ENCODE measurements at places on chromosomes 4 and X.

DNA sequence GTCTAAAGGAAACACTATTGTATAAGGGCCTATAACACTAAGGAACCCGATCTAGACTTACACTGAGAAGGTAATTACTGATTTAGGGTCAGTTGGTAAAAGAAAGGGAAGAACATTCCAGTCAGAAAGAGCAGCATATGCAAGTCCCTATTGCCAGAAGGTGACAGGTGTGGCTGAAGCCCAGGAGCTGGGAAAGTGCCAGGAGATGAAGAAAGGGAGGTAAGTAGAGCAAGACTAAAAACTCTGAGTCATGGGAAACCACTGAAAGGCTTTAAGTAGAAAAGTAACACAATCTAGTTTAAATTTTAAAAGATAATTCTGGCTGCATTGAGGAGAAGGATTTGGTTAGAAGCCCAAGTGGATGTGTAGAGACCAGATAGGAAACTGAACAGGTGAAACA, 77.7 kb upstream of the INTU start:
- DNase-seq, result no peak

DNA sequence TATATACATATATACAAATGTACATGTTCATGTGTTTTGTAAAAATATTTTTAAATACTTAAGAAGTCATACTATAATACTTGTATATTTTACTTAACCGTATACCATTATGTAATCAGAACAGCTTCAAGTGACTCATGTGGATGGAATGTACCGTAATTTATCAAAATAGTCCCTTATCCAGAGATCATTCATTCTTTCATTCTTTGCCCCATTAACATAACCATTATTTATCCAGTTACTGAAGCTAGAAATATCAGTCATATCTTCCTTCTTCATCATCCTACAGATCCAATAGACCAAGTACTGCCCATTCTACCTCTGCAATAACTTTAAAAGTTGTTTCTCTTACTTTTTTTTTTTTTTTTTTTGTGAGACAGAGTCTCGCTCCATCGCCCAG, 164.2 kb downstream of the MAB21L2 start:
- no peak for DNase-seq

- no peak for DNase-seq
Observed at GRCh38 chr4:113960684-113961321, 18.6 kb downstream of the ARSJ start.

DNA sequence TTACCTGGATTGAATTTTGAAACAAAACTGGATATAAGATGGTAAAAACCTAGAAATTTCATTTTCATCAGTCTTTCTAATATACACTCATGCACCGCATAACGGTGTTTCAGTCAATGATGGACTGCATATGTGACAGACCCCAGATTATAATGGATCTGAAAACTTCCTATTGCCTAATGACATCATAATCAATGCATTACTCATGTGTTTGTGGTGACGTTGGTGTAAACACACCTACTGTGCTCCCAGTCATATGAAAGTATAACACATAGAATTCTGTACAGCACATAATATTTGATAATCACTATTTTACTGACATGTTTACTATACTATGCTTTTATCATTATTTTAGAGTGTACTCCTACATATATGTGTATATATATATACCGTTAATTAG, 119.9 kb upstream of the AGA start:
- DNase-seq, result no peak

DNA sequence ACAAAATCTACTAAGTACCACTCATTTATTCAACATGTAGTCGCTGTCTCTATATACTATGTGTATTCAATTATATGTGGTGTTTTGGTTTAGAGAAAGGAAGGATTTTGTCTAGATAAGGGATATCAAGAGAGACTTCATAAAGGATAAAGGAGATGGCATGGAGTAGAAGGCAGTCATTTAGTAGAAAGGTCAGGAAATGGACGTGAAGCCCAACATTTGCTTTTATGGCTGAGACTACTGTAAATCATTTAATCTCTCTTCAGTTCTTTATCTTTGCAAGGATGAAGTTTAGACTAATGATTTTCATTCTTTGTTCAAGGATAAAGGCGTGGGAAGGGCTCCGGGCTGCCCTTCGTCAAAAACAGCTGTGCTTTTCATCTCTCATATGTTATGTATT, 25.2 kb downstream of the IL2 start:
- no peak for DNase-seq

- no peak for DNase-seq
Observed at GRCh38 chrX:41858161-41858775, 65.1 kb downstream of the CASK start.

DNA sequence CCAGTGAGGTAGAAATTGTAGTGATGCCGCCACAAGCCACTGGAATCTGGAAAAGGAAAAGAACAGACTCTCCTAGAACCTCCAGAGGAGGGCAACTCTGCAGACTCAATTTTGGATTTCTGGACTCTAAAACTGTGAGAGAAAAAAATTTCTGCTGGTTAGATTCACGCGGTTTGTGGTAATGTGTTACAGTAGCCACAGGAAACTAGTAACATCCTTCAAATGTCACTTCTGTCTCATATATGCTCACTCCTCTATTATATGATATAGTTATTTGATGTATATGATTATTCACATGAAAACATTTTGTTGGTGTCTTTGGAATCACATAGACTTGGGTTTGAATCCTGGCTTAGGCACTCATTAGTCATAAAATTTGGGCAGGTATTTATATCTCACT, 18.8 kb downstream of the LDOC1 start:
- DNase-seq, result no peak

DNA sequence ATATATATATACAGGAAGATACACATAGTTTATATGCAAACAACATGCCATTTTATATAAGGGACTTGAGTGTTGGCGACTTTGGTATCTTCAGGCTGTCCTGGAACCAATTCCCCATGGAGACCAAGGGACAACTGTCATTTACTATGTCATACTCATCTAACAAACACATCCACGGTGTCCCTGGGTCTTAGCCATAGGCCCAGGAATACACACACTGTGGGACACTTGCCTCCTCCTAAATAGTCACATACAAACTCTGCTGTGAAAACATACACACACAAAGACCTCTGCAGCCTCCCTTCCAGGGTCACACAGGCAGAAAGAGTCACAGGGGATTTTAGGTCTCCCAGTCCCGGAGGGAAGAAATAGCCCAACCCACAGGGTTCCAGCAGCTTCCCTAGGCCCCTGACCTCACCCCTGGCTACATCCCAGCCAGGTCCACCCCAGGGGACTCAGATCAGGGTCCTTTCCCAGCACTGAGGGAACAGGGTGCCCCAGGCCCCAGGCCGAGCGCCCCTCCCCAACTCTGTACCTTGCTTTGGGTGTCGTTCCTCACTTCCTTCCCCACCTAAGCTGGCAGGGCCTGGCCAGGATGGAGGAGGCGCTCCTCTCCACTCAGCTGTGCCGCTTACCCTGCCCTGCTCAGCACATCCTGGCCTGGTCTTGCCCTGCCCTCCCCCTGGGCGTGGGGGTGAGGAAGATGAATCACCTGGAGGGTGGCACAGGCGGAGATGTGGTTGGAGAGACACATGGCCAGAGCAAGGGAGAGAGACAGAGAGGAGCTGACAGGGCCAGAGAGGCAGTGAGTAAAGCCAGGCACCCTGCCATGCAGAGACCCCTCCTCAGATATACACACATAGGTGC, 21.8 kb downstream of the FGD1 start:
- DNase-seq, result no peak

DNA sequence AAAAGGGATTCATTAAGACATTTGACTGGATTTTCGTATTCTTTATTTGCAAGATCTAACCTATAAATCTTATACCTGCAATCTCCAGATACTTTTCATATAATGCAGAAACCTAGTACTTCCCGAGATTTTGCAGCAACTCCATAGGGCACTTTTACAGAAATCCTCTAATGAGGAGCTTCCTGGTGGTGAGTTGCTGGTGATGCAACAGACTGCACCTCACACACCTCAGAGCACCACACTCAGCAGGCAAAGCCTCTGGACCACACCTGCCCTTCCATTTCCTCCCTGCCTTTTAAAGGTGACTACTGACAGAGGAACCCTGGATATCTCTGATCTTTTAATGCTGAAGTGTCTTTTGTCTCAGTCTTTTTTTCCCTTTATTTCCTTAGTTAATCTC, 289.4 kb downstream of the TRAM1L1 start:
- DNase-seq, result no peak

DNA sequence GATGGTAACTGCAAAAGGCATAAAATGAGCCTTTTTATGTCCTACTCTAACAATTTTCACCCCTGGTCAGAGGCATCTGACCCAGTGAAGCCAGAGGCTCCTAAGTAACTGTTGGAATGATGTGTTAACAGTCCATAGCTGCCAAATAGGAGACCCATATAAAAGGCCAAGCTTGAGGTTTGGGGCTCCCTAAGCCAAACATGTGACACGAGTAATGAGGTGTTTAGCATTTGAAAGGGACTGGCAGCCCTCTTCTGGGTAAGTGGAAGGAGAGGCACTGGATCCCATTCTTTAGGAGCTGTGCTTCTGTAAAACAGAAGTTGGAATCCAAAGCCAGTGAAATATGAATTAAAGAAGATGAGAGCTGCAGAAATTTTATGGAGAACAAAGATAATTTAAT, 100.6 kb upstream of the PNPLA4 start:
- DNase-seq, result no peak

DNA sequence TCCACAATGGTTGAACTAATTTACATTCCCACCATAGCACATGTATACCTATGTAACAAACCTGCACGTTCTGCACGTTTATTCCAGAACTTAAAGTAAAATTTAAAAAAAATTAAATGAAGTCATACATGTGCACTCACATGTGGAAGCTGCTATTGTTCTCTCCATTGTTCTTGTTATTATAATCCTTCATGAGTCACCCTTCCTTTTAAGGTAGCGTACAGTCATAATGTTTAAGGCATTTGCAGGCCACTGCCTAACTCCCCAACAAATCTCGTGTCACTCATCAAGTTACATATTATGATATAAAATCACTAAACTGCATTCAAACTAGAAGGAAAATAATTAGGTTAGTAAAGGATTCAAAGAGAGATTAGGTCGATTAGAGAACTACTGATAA, 63.6 kb downstream of the SLC7A11 start:
- DNase-seq, result no peak

DNA sequence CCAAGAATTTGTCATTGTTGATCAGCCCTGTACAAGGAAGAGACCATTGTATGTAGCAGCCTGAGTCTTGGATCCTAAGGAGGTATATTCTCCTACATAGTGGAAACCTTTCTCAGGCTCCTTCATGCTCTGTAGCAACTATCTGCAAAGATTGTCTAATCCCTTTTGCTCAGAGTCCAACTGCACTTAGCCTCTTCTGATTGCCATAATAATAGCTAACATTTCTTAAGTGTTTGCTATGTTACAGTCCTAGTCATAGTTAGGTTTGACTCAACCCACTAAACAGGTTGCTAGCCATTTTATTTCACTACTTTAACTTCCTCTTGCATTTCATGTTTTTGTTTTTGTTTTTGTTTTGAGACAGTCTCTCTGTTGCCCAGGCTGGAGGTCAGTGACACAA, 50.8 kb upstream of the SLC16A2 start:
- no peak for DNase-seq

- no peak for DNase-seq
Observed at GRCh38 chr4:119506806-119507205, 121.8 kb downstream of the PDE5A start.

DNA sequence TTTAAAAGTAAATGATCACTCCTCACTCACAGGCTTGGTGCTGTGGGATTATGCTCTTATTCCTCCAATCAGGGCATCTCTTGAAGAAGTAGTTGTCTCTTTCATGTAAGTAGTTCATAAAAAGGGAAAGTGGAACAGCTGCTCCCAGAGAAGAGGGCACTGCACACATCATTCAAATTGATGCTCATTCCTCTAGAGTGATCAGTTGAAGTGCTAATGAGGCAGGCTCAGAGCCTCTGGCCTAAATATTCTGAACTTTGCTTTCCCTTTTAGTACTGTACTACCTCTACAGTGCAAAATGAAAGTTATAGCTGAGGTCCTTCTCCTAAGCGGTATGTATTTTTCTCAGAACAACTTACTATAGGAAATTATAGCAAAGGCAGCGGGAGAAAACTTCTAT, 1453.1 kb downstream of the ARAP2 start:
- DNase-seq, result no peak

DNA sequence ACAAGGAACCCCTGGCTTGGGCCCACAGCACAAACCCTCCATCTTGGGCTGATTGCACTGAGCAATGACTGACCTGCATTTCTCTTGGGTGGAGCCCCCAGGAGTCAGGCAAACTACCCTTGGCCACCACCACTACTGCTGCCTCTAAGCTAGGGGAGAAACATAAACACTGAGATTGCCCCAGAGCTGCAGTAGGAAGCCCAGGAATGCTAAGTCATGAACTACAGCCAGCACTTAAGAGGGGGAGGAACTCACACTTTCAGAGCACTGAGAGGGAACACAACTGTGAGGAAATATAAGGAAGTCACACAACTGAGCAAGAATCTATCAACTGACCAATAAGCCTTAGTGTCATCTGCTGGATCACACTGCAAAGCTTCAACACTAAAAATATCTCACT, 111.6 kb upstream of the PPP3CA start:
- DNase-seq, result no peak

DNA sequence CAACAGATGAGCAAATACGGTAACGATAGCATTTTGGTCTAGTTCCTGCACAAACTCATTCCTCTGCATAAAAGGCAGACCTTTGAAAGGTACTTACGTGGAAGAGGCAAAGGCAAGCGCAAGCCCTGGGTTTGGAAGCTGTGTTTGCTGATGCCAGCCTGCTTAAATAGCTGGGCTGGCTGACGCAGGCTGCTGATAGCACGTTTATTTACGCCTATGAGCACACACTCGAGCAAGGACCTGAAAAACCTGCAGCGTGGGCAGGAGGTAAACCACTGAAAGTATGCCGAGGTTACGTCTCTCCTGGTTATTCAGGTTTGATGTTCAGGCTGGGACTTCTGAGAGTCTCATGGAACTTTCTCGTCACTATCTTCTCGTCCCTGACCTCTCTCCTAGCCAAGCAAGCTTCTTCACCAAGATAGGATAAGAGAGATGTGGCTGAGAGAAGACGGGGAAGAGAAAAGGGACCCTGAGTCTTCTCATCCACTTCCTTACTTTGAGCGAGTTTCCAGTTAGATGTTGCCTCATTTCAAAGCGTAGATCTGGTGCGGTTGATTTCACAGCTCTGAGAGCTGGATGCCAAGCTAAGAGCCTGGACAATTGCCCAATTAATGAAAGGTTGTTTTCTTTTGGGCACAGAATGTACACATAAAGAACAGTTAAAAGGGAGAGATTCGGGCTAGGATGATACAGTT, at the start of gene HOPX:
Gene HOPX (minus strand): TSS at position 139 of the 695 bp plus-strand sequence. CDS start 23,480 bp downstream, outside the sequence.
- DNase-seq, result peak; percentile 71

GRCh38 chr4:180285796-180286195, 1957.4 kb upstream of the TENM3 start:
- no peak for DNase-seq

- peak; percentile 12 for DNase-seq
Observed at GRCh38 chrX:54808109-54808604, 612 bp downstream of the MAGED2 start.
